ENCODE measurements at places on chromosomes 13 and 19. TPM values are rescaled to one million over a fixed set of nuclear protein-coding genes. Genes with fewer than 3 reads are reported as not detected.

The CEACAM21 gene
- 0.27 TPM for total RNA-seq

The ZNF626 gene
- total RNA-seq, result 13.5 TPM

The ZNF443 gene
- total RNA-seq, result 4.8 TPM

The SCEL gene
- total RNA-seq, result not detected

The TPP2 gene
- 95.3 TPM for total RNA-seq

The FTL gene
- total RNA-seq, result 1,646 TPM

The ILF3 gene
- 194 TPM for total RNA-seq

The KISS1R gene
- not detected for total RNA-seq

The LILRB3 gene
- not detected for total RNA-seq

The ZNF71 gene
- total RNA-seq, result 8.9 TPM

The TNFSF11 gene
- not detected for total RNA-seq

The WDR87 gene
- total RNA-seq, result not detected

The GAPDHS gene
- not detected for total RNA-seq

The PRR22 gene
- 0.65 TPM for total RNA-seq

The AMER2 gene
- total RNA-seq, result not detected

The CFAP97D2 gene
- not detected for total RNA-seq

The CTXN1 gene
- total RNA-seq, result 11.0 TPM

The ADM5 gene
- 0.72 TPM for total RNA-seq

The NLRP7 gene
- total RNA-seq, result not detected

The CD33 gene
- total RNA-seq, result not detected

The GPR4 gene
- 15.7 TPM for total RNA-seq

The LCP1 gene
- 0.27 TPM for total RNA-seq

The ACP5 gene
- not detected for total RNA-seq

The CYP2B6 gene
- total RNA-seq, result not detected

The DNAAF3 gene
- total RNA-seq, result 0.27 TPM

The F7 gene
- not detected for total RNA-seq

Measured in thoracic aorta endothelial cell (primary cell).